Activated T-helper 17 cell treated with anti-CD3 and anti-CD28 coated beads, Interleukin-2, amount 50 U/mL, for 72 hours (primary cell): ENCODE measurements at places on chromosomes 5 and 9. TPM values are rescaled to one million over a fixed set of nuclear protein-coding genes. Genes with fewer than 3 reads are reported as not detected.

- ATAC-seq = no peak
Measured at GRCh38 chr5:127907907-127908306, 175.7 kb upstream of the SLC12A2 start.

- no peak for ATAC-seq
Measured at GRCh38 chr5:64526734-64527439, 21.1 kb downstream of the RGS7BP start.

DNA sequence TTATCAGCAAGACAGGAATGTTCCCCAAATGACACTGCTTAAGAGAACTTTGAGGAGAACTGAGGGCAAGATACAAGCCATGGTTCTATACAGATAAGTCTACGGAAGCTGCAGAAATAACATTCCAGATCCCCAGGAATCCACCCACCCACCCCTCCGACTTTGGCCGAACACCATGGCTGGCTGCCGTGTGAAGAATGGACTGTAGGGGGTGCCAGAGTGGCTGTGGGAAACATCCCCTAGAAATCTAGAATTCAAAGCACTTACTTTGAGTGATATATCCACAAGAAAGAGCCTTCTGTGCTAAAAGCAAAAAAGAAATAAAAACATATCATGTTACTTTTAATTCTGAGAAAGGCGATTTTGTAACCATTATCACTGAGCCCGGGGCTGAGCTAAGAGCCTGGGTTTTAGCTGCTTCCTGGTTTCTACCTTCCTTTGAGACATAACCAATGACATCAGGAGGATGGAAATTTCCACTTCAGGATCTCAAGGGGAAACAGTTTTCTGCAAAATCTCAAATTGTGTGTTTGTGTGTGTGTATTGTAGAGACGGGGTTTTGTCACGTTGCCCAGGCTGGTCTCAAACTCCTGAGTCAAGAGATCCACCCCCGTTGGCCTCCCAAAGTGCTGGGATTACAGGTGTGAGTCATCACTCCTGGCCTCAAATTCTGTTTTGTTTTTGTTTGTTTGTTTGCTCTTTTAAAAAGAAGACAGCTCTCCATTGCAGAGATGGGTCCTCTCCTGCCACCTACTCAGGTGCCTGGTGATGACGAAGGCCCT is 36.4 kb downstream of the GGTA1 start:
- ATAC-seq = no peak

GRCh38 chr5:3595006-3595961 is at the start of gene IRX1:
Gene IRX1, plus strand, starts transcription at chr5:3595832. Its CDS starts 274 bp downstream, at chr5:3596106.
- no peak for ATAC-seq

Gene SHISAL2B
- not detected for total RNA-seq

DNA sequence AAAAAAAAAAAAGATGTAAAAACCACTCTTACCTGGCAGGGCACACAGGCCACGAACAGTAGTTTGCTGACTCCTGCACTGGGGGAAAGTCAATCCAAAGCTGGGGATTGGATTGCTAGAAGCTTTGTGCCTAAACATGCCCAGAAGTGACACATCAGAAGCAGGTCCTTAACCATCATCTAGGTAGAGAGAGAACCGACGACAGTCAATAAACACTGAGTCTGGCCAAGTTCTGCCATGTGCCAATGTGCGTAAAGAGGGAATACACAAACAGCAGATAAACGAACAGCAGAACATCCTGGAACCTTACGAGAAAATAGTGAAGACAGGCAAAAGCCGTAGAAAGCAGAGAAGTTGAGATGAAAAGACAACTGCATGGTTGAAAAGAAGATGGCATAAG is 14.9 kb downstream of the SFXN1 start:
- ATAC-seq = no peak

- no peak for ATAC-seq
Measured at GRCh38 chr5:134945041-134945440, 22.7 kb upstream of the CATSPER3 start.

DNA sequence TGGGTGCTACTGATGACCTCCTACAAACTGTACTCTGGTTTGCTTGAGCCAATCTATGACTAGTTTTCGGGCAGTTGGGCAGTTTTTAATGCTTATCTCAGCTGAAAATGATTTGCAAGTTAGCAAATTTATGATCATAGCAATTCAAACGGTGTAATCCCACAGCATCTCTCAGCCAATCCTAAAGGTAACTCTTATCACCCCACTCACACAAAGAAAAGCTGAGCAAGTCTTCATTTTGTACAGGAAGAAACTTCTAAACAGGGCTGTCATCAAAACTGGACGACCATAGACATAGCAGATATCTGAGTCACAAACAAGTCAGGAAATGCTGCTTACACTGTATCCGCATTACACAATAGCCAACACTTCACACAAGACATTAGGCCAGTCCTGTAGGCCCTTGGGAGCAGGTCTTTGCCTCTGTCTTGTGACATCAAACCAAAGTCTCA is 2.6 kb upstream of the ENC1 start:
- no peak for ATAC-seq

Gene WWC1
- 1.9 TPM for total RNA-seq

Gene MYORG
- total RNA-seq = 1.6 TPM

DNA sequence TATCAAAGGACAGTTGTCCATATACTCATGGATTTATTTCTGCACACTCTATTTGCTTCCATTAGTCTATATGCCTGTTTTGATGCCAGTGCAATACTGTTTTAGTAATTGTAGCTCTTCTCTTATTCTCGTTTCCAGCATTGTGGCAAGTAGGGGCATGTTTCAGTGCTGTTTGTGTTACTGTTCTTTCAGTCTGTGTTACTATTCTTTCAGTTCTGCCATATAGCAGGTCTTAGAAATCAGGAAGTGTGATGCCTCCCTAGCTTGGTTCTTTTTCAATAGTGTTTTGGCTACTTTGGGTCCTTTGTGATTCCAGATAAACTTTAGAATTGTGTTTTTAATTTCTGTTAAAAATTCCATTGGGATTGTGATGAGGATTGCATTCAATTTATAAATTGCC is 180.5 kb upstream of the PTPRD start:
- ATAC-seq = no peak

DNA sequence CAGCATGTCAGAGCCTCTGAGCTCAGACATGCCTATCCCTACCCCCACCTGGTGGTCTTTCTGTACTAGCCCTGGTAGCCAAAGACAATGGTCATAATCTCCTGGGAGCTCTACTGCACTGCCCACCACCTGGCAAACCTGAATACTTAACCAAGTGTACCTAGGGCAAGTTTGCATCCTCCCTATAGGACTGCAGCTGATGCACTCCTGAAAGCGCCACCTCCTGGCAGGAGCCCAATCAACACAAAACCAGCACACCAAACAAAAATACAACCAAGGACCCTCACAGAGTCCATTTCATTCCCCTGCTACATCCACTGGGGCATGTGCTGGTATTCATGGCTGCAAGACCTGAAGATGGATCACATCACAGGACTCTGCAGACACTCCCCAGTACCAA is 14.8 kb upstream of the FAM174A start:
- no peak for ATAC-seq

Gene SLC1A3
- total RNA-seq = not detected

Gene TPD52L3
- not detected for total RNA-seq

DNA sequence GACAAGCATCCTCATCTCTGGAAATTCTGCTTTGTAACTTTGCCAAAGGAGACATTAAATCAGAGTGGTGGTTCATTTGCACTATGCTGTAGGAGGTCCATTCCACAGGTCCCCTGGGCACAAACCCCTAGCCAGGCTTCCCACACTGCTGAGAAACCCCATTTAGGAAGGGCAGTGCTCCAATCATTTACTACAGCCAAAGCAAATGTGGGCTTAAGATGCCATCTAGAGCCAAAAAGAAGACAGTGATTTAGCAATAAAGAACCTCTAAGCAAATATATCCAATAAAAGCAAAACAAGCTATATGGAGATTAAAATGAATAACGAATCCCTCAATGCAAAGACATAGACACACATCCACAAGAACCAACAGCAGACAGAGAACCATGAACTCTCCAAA is 129.0 kb upstream of the ALDH1B1 start:
- no peak for ATAC-seq

- ATAC-seq = no peak
Measured at GRCh38 chr5:79829260-79829659, 139.6 kb downstream of the CMYA5 start.
